ENCODE measurements at places on chromosomes 4 and X. TPM values are rescaled to one million over a fixed set of nuclear protein-coding genes. Genes with fewer than 3 reads are reported as not detected.

DNA sequence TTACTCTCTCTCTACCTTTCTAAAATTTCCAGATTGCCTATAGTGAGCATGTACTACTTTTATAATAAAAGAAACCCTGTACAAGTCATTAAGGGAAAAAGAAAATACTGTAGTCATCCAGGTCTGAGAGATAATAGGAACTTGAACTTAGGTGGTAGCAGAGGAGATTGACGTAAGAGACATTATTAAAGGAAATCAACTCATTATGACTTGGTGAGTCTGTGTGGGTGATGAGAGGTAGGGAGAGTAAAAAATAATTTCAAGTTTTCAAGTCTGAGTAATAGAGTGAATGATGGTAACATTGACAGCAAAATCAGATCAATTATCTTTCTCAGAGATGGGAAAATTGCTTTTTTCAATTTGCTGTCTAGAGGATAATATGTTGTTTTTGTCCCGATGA lies 44.0 kb upstream of the ZCCHC12 start:
- H3K4me1 ChIP-seq, result no peaks in the 10 kb centered on the region
- H3K36me3 ChIP-seq, result no peaks in the 10 kb centered on the region
- no peak for DNase-seq
- H3K4me3 ChIP-seq, result no peak overlapping the region
- H3K27me3 ChIP-seq, result no peaks in the 10 kb centered on the region
- H3K27ac ChIP-seq, result no peak overlapping the region

- H3K27me3 ChIP-seq, result no peaks in the 10 kb centered on the region
- H3K4me3 ChIP-seq, result no peak overlapping the region
- H3K27ac ChIP-seq, result no peak overlapping the region
- no peaks in the 10 kb centered on the region for H3K36me3 ChIP-seq
- H3K4me1 ChIP-seq, result no peaks in the 10 kb centered on the region
- DNase-seq, result no peak
Measured at GRCh38 chr4:37710491-37710890, 24.3 kb upstream of the RELL1 start.

The FSTL5 gene
- not detected for total RNA-seq

DNA sequence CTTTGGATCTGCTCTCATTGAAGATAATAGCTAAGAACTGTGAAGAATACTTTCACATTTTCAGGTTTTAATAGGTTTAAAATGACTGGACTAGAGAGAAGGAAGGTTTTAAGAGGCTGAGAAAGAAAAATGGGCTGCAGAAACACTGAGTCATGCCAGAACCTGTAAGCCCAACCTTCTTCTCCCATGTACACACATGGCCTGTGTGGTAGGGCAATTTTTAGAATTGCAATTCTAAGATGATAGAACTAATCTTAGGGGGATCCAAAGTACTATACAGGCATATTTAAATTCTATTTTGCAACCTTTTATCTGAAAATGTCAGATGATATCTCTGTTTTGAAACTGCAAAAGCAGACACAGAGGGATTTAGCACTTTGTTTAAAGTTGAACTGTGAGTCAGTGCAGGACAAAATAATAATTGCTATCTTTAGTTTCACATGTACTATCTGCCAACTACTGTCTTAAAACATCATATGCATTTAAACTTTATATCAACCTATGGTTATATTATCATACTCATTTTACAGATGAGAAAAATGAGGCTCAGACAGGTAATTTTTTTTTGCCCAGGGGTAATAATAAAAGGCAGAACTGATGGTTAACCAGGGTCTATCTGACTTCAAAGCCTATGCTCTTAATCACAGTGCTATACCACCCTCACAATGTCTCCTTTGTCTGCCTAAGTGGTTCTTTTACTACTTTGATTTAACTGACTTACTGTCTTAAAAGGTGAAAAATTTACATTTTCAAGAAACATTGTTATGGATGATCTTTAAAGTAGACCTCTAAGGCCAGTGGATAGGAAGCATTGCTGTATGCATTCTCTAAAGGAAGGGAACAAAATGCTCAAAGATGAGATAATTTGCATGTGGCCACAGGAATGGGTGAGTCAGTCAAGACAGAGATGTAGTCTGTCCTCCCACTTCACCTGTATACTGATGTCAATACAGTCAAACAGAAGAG lies 4.3 kb downstream of the TMPRSS11E start:
- H3K36me3 ChIP-seq, result no peaks in the 10 kb centered on the region
- H3K27ac ChIP-seq, result no peak overlapping the region
- H3K4me1 ChIP-seq, result peaks cover 12% of the 10 kb centered on the region
- DNase-seq, result no peak
- no peak overlapping the region for H3K4me3 ChIP-seq

GRCh38 chr4:130026185-130026584 lies 930.2 kb downstream of the C4orf33 start:
- H3K4me1 ChIP-seq, result no peaks in the 10 kb centered on the region
- H3K27me3 ChIP-seq, result no peaks in the 10 kb centered on the region
- no peaks in the 10 kb centered on the region for H3K36me3 ChIP-seq
- no peak overlapping the region for H3K4me3 ChIP-seq
- no peak for DNase-seq

All from HCT116 (cell line).